ENCODE measurements at places on chromosomes 1 and 21.

DNA sequence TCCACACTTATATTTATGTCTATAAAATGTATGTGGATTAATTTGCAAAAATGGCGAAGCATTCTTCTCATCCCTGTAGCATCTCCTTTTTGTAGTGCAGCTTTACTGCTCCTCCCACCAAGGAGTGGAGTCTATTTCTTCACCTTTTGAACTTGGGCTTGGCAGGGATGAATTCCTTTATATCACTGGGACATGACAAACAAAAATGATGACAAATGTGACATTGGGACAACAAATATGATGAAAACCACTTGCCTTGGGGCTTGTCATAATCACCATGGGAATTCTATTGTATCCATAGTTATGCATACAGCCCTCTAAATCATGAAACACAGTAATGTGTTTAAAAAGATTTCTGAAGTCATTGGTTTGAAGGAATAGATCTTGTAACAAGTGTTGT lies 155.0 kb downstream of the TNFSF18 start:
- no peak for DNase-seq

- DNase-seq: peak; percentile 70
Measured at GRCh38 chr1:184025242-184025675, 12.3 kb downstream of the COLGALT2 start.

- no peak for DNase-seq
Measured at GRCh38 chr1:30081379-30082102, 641.8 kb downstream of the MATN1 start.

- DNase-seq: no peak
Measured at GRCh38 chr1:231918239-231919015, 291.8 kb downstream of the DISC1 start.

- DNase-seq: no peak
Measured at GRCh38 chr1:2250721-2251281, 22.7 kb downstream of the SKI start.

GRCh38 chr1:43870306-43870705 lies 63.3 kb upstream of the ARTN start:
- no peak for DNase-seq

GRCh38 chr1:33339413-33339812 lies 18.5 kb upstream of the A3GALT2 start:
- DNase-seq: no peak

DNA sequence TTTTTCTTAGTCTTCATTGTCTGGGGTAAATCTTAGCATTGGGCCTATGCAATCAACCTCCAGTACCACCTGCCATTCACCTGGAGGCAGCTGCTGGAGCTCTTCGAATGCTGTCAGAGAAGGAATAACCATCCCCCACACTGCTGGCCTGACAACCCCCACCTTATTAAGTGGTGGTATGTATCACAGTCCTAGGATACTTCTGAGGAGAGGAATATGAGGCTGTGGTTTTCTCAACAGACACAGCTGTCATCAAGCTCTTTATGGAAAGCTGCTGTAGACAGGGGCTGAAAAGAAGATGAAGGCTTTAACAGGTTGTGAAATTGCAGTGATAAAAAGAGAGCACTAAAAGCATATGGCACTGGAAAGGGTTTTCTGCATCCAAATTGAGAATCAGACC lies 61.7 kb downstream of the TSEN15 start:
- DNase-seq: no peak

DNA sequence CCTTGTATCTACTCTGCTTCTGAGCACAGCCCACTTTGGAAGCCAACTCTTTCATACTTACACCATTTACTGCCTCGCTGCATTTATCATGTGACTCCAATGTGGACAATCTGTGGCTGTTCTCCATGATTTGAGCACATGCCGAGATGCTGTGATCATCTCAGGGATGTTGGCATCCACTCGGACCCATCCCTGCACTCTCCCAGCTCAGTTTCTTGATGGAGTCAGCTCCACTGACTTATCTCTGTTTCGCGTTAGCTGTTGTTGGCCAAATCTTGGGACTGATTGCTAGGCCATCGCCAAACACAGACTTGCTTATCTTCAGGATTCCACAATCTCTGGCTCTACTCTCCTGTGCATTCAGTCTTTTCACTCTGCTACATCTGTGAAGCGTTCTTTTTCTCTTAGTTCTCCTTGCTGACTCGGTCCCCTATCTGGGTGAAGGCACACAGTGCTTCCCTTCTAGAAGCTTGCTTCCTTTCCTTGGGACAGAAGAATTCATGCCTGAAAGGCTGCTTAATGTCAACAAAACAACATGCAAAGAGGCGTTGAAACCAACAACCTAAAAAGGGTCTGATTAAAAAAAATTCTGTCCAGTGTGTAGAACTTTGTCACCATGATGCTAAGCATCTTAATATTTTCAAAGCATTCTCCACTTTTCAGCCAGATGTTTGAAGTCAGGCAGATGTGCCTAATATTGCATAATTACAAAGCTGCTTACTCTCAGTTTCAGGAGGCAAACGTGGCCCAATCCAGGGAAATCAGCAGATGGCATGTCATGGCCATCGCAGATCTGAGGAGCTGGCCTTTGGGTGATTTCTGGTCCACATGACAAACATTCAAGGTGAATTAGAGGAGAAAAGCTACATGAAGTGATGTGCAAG lies 120.7 kb downstream of the NGF start:
- DNase-seq: no peak

GRCh38 chr1:11982010-11982392 lies 1.8 kb downstream of the MFN2 start:
- peak; percentile 13 for DNase-seq

DNA sequence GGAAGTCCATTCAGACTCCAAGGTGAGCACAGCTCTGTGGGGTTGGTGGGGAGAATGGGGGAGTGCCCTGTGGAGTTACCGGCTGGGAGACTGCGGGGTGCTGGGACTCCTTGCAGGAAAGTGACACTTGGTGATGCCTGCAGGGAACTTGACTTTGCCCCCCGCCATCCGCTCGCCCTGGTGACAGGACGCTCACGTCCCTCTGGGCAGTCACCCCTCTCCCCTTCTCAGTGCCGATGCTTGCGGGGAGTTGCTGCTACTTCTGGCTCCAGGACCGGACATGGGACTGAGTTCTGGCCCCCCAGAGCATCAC lies 209.5 kb upstream of the C1orf174 start:
- no peak for DNase-seq

DNA sequence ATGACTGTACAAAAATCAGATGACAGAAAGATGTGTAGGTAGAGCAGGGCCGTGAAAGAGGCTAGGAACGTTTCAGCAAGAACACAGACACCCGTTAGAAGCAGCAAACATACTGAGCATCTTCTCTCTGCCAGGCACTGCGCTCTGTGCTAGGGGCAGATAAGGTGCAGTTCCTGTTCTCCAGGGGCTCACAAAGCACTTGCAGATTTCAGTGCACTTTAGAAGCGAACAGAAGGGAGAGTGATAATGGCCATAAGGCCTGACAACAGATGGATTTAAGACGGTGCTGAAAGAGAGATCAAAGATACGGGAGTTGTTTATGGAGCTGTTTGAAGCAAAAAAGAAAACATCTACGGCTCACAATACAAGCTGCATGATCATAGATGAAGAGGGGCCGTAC lies 200.3 kb upstream of the FOXD3 start:
- no peak for DNase-seq

GRCh38 chr21:15749861-15750159 lies 20.0 kb downstream of the USP25 start:
- DNase-seq: peak; percentile 29

- no peak for DNase-seq
Measured at GRCh38 chr1:63632110-63632509, 38.9 kb downstream of the PGM1 start.

DNA sequence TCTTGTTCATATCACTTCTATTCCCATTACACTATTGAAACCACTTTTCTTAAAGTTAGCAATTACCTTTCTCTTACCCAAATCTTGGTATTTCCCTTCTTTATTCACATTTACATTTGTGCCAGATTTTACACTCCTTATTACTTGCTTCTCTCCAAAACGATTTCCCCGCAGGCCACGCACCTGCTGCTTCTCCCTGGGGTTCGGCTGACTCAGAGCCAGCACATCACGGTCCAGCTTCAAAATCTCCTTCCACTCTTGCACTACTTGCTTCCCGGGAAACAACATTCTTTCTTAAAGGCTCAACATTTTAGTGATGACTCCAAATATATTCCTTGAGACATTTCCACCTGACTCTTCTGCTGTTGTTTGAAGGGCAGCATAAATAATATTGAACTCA lies 20.7 kb downstream of the LHX9 start:
- DNase-seq: no peak

DNA sequence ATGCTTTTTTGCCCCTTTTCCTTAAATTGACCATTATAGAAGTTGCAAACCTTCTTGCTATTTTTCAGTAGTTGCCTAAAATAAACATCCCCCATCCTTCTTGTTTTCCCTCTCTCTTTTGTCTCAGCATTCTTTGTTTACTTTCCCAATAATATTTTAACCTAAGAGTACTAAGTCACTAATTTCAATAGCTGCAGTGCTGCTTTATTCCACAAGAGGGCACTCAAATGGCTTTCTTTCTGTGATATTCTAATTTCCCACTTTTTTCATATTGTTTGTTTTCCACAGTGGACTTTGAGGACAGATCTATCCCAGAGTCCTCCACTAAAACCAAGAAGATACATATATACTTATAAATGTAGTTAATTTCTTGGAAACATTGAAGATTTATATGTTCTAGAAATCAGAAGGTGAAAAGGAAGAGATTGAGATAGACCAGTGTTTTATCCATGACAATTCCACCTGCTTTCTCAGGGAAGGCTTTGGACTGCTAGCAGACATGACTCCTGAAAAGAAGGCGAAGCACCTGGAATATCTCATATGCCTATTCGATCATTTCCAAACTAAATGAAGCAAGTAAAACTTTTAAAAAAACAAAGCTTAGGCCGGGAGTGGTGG lies 104.8 kb upstream of the GRIK1 start:
- DNase-seq: peak; percentile 71

DNA sequence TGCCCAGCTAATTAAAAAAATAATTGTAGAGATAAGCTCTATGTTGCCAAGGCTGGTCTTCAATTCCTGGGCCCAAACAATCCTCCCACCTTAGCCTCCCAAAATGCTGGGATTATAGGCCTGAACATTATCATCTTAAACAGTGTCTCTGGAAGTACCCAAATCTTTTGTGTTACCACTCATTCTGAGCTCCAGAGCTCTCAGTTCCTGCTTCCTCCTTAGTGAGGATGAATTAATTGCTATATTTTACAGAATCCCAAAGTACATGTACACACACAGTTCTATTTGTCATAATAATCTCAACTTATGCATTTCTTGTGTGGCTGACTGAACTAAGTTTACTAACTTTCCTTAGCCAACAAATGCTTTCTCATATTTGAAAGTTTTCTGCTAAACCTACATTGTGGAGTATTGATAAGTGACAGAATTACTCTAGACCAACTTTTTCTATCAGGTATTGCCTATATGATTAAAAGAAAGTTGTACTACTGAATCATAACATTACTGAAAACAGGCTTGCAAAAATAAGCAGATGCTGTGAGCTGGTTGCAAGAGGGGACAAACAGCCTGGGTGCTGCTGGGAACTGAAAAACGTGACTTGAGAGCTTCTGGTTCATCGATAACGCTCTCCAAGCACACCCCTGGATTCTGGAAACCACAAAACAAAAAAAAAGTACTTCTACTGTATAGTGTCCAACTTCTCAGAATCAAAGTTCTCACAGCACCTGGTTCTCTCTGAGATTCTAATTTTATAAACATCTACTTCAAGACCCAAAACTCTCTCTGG lies 15.3 kb downstream of the VAV3 start:
- no peak for DNase-seq

- DNase-seq: peak; percentile 84
Measured at GRCh38 chr1:184982002-184982954, 8.0 kb upstream of the NIBAN1 start.

- no peak for DNase-seq
Measured at GRCh38 chr1:237219751-237220642, 178.0 kb downstream of the RYR2 start.

- DNase-seq: no peak
Measured at GRCh38 chr1:214303141-214303930, 22.4 kb downstream of the SMYD2 start.

DNA sequence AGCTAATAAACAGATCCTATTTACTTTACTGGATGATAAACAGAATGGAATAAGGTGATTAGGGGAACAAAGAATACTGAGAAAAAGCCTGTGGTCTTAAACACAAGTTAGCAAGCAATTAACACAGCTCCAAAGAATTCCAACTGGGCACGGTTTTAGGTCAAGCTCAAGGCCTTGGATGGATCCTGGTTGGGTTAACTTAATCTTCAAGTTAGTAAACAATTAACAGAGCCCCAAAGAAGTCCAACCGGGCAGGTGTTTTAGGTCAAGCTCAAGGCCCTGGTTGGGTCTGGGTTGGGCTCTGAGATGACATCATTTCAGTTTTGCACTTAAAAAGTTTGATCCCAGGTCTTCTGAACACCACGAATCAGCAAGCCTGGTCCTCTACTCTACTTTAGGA lies 1086.3 kb upstream of the TMPRSS15 start:
- DNase-seq: no peak

DNA sequence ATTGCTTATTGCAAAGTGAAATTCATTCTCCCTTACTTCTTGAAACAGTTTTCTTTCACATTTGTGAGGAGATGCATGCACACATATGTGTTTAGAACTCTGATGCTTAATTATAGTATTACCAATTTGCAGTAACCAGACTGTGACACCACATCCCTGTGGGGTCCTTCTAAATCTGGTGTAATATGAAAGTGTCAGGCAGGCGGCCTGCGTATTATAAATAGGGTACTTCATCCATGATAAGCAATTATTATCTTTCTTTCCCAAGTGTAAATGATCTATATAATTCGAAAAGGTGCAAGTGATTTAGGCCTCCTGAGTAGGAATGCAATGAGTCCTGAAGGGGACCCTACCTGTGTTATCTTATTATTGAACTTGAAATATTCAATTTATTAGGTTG lies 876 bp downstream of the EFCAB7 start:
- DNase-seq: no peak

- DNase-seq: no peak
Measured at GRCh38 chr1:200445213-200445612, 35.4 kb upstream of the ZNF281 start.

DNA sequence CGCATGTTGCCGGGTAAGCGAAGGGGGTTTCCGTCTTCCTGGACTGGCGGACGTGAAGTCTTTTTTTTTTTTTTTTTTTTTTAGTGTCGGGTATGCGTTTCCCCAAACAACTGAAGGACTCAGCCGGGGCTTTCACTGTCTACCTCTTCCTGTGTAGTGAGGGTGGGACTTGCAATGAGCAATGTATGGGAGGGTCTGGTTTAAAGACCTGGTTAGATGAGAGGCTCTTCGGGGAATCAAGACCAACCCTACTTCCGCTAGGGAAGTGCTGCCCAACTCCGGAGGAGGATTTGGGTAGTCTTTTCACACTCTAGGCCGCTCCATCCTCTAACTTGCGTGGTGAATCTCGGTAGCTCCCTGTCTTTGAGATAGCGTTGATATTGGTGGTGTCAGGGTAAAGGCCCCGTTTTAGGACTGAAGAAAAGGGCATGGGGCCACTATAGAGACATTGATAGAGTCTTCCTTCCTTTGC lies 754 bp downstream of the PRRC2C start:
- DNase-seq: peak; percentile 45

DNA sequence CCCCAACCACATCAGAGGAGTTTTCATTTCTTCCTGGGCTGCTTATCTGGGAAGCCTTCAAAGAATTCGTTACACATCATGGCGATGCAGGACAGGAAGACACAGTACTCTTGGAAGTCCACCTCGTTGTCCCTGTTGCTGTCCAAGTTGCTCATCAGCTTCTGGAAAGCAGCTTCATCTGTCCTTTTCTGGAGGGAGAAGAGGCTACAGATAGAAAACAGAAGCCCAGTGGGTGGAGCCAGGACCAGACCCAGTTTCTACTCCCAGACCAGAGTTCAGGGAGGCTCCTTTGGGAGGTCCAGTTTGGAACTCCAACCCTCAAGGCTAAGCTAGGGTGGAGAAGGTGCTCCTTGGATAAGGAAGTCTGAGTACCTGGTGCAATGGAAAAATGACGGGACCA lies 1.9 kb downstream of the S100A4 start:
- DNase-seq: no peak

Measured in NCI-H446 (cell line).